ENCODE measurements at places on chromosomes 3 and 15.

DNA sequence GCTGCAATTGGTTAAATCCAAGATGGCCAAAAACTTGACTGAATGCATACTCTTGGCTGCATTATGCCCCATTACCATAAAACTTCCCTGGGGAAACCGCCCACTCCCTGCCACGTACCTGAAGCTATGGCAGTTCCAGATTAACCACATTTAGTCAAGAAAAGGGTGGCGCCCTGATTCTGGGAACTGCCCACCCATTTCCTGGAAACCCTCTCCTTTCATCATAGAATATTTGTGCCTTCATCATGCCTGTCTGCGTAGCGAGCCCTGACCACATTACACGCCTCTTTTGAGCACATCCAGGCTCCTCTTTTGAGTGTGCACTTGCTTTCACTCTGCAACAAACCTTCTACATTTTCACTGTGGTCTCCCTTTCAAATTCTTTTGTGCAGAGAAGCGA is 5.2 kb downstream of the LINS1 start:
- DNase-seq = peak; percentile 98

GRCh38 chr3:48504051-48504946 is at the start of gene SHISA5:
SHISA5 (minus strand) TSS chr3:48504174; CDS start chr3:48504094, 80 bp downstream.
- no peak for DNase-seq

- no peak for DNase-seq
Measured at GRCh38 chr3:41574900-41575299, 375.6 kb downstream of the CTNNB1 start.

- no peak for DNase-seq
Measured at GRCh38 chr3:126962756-126963155, 20.2 kb upstream of the PLXNA1 start.

GRCh38 chr15:28901987-28902745 is 16.4 kb downstream of the APBA2 start:
- no peak for DNase-seq
